CD4-positive, CD25-positive, alpha-beta regulatory T cell (primary cell): ENCODE measurements at places on chromosomes 11 and 22.

DNA sequence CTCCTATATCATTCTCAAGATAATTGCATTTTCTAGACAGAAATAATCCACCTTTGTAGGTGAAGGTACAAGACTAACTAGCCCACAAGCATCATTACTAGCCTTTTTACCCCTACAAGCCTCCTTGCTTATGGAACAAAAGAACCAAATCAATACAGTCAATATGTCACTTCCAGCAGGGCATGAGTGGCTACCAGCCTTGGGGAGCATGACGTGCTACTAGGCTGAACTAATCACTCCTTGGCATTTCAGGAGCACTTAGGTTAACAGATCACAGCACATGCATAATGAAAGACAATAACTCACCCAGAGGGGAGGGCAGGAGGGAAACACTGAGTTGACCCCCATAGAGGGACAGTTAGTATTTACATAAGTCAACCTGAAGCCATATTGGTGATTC is 2.7 kb downstream of the DRD2 start:
- peaks cover 37% of the 10 kb centered on the region for H3K27me3 ChIP-seq
- no peak overlapping the region for H3K4me3 ChIP-seq
- no peaks in the 10 kb centered on the region for H3K36me3 ChIP-seq
- DNase-seq, result no peak
- no peaks in the 10 kb centered on the region for H3K4me1 ChIP-seq
- H3K27ac ChIP-seq, result no peak overlapping the region

DNA sequence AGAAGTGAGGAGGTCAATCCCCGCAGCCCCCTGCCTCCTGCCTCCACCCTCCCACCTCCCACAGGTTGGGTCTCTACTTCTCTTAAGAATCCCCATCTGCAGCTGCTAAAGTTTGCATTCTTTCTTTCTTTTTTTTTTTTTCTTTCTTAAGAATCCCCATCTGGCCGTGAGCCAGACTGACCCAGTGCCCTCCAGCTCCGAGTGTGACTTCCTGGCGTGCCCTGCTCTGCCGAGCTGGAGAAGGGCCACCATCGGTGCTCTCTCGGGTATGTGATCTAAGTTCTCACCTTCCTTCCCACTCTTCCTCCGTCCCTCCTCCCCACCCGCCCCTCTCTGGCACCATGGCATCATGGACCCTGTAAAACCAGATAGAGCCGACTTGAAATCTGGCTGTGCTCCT is 66.7 kb upstream of the LMO1 start:
- no peak for DNase-seq
- H3K27ac ChIP-seq, result no peak overlapping the region
- H3K4me1 ChIP-seq, result no peaks in the 10 kb centered on the region
- H3K4me3 ChIP-seq, result no peak overlapping the region
- no peaks in the 10 kb centered on the region for H3K27me3 ChIP-seq
- no peaks in the 10 kb centered on the region for H3K36me3 ChIP-seq

- no peak overlapping the region for H3K4me3 ChIP-seq
- no peak overlapping the region for H3K27ac ChIP-seq
- H3K36me3 ChIP-seq, result no peaks in the 10 kb centered on the region
- no peaks in the 10 kb centered on the region for H3K27me3 ChIP-seq
- no peak for DNase-seq
- H3K4me1 ChIP-seq, result no peaks in the 10 kb centered on the region
Measured at GRCh38 chr11:27611947-27612455, 88.3 kb downstream of the BDNF start.

- no peaks in the 10 kb centered on the region for H3K27me3 ChIP-seq
- H3K4me3 ChIP-seq, result no peak overlapping the region
- no peaks in the 10 kb centered on the region for H3K4me1 ChIP-seq
- H3K36me3 ChIP-seq, result no peaks in the 10 kb centered on the region
Measured at GRCh38 chr11:8056810-8057463, 24.1 kb upstream of the TUB start.

DNA sequence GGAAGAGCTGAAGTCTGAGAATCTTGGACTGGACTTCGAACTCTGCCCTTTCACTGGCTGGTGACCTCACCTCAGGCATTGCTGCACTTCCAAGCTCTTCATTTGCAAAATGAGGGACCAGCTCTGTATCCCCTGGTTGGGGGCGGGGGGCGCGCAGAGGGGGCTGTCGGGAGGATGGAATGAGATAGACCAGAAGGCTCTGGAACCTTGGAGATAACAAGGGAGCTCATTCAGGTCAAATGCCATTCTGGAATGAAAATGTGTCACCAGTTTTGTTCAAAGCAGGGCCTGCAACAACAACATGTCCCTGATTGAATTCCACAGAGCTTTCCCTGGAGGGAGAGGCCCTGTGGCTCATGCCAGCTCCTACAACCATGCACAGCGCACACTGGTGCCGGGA is 370.5 kb downstream of the MN1 start:
- DNase-seq, result no peak
- no peak overlapping the region for H3K4me3 ChIP-seq
- no peaks in the 10 kb centered on the region for H3K36me3 ChIP-seq
- H3K27me3 ChIP-seq, result no peaks in the 10 kb centered on the region

GRCh38 chr11:86715611-86716010 is 43.2 kb upstream of the ME3 start:
- no peaks in the 10 kb centered on the region for H3K36me3 ChIP-seq
- no peaks in the 10 kb centered on the region for H3K4me1 ChIP-seq
- no peak overlapping the region for H3K27ac ChIP-seq
- H3K27me3 ChIP-seq, result peaks cover 2% of the 10 kb centered on the region
- no peak for DNase-seq

GRCh38 chr22:19842393-19843106 is 12.1 kb downstream of the GNB1L start:
- no peak overlapping the region for H3K4me3 ChIP-seq
- H3K27me3 ChIP-seq, result no peaks in the 10 kb centered on the region
- no peak overlapping the region for H3K27ac ChIP-seq

- H3K4me1 ChIP-seq, result peaks cover 55% of the 10 kb centered on the region
- no peak for DNase-seq
- H3K27ac ChIP-seq, result peak overlapping the region; percentile 51
- no peaks in the 10 kb centered on the region for H3K27me3 ChIP-seq
Measured at GRCh38 chr11:67292671-67293070, 3.6 kb downstream of the ANKRD13D start.

GRCh38 chr11:112514011-112514740 is 253.5 kb upstream of the PLET1 start:
- H3K27ac ChIP-seq, result no peak overlapping the region
- no peaks in the 10 kb centered on the region for H3K36me3 ChIP-seq
- H3K27me3 ChIP-seq, result peaks cover 1% of the 10 kb centered on the region
- DNase-seq, result no peak
- H3K4me1 ChIP-seq, result no peaks in the 10 kb centered on the region

GRCh38 chr11:11409224-11409623 is 56.2 kb upstream of the CSNK2A3 start:
- H3K27me3 ChIP-seq, result no peaks in the 10 kb centered on the region
- H3K36me3 ChIP-seq, result no peaks in the 10 kb centered on the region
- H3K27ac ChIP-seq, result no peak overlapping the region

DNA sequence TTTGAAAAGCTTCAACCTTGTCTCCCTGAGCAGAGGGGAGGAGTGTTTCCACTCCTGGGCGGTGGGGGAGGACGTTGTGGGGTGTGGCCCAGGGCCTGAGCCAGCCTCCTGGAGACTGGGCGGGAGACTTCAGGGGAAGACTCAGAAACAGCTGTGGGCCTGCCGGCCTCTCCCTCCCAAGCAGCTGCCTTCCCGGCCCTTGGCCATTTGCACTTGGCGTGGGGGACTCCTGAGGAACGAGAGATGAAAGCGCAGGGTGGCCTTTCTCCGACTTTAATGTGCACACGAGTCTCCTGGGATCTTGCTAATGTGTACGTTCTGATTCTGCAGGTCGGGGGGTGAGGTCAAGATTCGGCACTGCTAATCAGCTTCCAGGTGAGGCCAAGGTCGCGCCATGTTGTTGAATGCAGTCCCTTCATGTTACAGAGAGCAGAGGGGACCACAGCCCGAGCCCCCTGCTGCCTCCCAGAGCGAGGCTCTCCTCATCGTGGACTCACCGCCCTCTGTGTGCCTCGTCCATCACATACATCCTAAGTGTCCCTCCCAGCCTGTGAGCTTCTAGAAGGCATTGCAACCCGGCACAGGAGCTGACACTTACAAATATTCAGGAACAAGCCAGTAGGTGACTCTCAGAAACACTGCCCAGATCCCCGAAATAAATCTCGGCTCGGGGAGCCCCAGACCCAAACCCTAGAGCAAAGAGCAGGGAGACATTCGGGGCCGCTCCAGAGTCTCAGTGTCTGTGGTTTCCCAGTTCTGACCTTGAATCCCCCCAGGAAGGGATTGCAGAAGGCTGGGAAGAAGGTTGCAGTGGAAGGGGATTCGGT is 7.7 kb downstream of the LIF start:
- no peaks in the 10 kb centered on the region for H3K27me3 ChIP-seq
- no peak overlapping the region for H3K27ac ChIP-seq
- H3K4me3 ChIP-seq, result no peak overlapping the region
- H3K4me1 ChIP-seq, result no peaks in the 10 kb centered on the region
- no peaks in the 10 kb centered on the region for H3K36me3 ChIP-seq
- no peak for DNase-seq

GRCh38 chr11:93236741-93237675 is 39.2 kb upstream of the SLC36A4 start:
- no peak overlapping the region for H3K4me3 ChIP-seq
- no peak for DNase-seq
- peaks cover 3% of the 10 kb centered on the region for H3K27me3 ChIP-seq
- no peak overlapping the region for H3K27ac ChIP-seq
- H3K36me3 ChIP-seq, result no peaks in the 10 kb centered on the region

DNA sequence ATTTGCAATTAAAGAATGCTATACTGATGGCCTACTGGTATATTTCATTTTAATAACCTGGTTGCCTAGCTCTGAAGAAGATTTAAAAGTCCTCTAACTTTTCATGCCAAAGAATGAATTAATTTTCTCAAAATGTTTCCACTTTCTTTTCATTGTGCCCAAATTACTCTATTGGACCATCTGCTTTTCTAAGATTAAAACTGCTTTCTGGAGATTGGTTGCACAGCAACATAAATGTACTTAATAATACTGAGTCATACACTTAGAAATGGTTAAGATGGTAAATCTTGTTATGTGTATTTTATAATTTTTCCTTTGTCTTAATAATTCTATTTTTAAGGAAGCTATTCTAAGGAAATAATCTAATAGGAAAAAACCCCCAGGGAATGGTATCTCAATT is 150.2 kb downstream of the SWAP70 start:
- H3K4me3 ChIP-seq, result no peak overlapping the region
- H3K27ac ChIP-seq, result no peak overlapping the region
- H3K36me3 ChIP-seq, result no peaks in the 10 kb centered on the region
- H3K27me3 ChIP-seq, result no peaks in the 10 kb centered on the region

GRCh38 chr11:13463779-13464290 is 813 bp upstream of the BTBD10 start:
- peak overlapping the region; percentile 91 for H3K27ac ChIP-seq
- no peak for DNase-seq
- H3K4me1 ChIP-seq, result peaks cover 26% of the 10 kb centered on the region
- peak overlapping the region; percentile 97 for H3K4me3 ChIP-seq
- H3K36me3 ChIP-seq, result no peaks in the 10 kb centered on the region

- H3K27ac ChIP-seq, result no peak overlapping the region
- H3K27me3 ChIP-seq, result no peaks in the 10 kb centered on the region
Measured at GRCh38 chr22:43090130-43090789, 1.1 kb upstream of the TTLL1 start.

DNA sequence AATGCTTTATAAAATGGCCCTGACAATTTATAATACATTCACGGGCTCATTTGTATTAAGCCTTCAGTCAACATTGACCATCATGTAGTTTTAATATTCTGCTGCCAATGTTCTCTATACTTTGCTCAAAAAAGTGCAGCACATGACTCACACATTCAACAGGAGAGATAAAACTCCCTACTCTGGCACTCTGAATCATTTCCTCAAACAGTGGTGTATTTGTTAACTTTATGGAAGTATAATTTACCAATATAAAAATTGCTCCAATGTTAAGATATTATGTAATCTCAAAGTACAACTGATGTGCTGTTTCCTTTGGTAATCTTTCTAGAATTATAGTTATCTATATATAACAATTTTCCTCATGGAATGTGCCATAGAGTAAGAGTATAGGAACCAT is 39.9 kb downstream of the MAML2 start:
- peaks cover 24% of the 10 kb centered on the region for H3K4me1 ChIP-seq
- H3K4me3 ChIP-seq, result no peak overlapping the region
- H3K36me3 ChIP-seq, result peaks cover 2% of the 10 kb centered on the region
- no peak for DNase-seq

DNA sequence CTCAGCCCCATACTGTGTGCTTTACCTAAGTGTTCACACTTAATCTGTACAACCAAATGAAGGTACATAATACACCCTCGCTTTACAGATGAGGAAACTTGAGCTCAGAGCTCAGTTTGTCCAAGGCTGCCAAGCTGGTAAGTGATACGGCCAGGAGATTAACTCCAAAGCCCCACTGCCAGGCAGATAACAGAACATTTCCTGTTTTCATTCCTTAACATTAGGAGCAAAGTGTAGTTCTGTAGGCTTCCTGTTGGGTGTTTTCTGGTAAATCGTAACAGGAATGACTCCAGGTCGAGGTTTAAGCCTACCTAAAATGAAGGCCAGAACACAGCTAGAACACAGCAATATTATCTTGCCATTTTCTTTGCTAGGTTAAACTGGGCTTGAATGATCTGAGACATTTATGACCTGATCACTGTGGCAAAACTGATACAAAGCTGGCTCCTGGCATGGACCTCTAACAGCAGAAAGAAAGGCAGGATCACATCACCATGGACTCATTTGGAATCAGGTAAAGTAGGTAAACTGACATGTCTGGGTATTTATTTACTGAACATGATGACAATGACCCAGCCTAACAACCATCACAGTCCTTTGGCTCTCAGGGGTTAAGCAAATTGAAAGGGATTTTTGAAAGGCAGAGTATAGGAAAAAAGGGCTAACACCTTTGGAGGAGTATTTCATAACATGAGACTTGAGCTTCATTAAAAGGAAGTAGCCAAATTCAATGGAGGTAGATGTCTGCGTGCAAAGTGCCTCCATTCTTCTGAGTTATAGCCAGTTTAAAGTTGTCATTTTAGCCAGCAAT is 3.9 kb upstream of the NUP50 start:
- H3K4me1 ChIP-seq, result peaks cover 27% of the 10 kb centered on the region
- DNase-seq, result no peak
- no peak overlapping the region for H3K27ac ChIP-seq
- H3K36me3 ChIP-seq, result peaks cover 17% of the 10 kb centered on the region
- H3K4me3 ChIP-seq, result no peak overlapping the region

- DNase-seq, result no peak
- no peaks in the 10 kb centered on the region for H3K27me3 ChIP-seq
- no peaks in the 10 kb centered on the region for H3K4me1 ChIP-seq
- H3K27ac ChIP-seq, result no peak overlapping the region
Measured at GRCh38 chr11:14396273-14396672, 37.3 kb upstream of the RRAS2 start.
